COR-L47 (cell line): ENCODE measurements at places on chromosomes 7 and 10.

- no peak for DNase-seq
These were observed 99.1 kb downstream of the ALOX5 start for GRCh38 chr10:45473126-45473525.

DNA sequence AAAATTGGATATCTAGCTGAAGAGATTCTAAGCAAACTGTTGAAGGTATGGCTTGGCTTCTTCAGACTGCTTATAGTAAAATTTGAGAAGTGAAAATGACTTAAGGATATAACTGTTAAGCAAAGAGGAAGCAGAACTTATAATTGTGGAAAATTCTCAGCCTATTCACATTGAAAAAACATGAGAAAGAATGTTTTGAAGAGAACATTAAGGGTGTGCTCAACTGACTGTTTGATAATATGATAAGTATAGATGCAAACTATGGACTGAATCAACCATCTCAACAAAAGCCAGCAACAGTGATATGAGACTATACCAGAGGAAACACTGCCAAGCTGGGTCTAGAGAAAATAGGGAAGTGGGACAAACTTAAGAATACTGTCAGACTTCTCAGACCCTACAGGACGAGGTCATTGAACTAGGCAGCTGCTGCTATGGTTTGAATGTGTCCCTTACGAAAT is 133.1 kb upstream of the PPP1R3A start:
- no peak for DNase-seq

GRCh38 chr7:106767078-106767477 is 98.0 kb upstream of the PIK3CG start:
- no peak for DNase-seq

GRCh38 chr10:89942217-89942616 is 240.8 kb downstream of the KIF20B start:
- no peak for DNase-seq

DNA sequence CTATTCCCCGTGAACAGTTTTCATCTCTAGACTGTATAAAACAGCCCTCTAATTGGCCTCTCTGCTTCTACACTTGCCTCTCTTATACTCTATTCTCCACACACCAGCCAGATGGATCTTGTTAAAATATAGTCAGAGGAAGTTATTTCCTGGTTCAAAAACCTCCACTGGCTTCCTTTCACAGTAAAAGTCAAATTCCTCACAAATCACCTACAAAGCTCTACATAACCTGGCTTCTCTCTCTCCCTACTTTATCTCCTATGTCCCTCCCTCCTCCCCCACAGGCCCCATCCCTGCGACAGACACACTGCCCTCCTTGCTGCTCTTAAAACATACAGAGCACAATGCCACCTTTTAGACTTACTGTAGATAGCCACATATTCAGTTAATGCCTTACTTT is 60.1 kb downstream of the TPK1 start:
- DNase-seq, result no peak

GRCh38 chr10:89783406-89783805 is 82.0 kb downstream of the KIF20B start:
- DNase-seq, result no peak

GRCh38 chr7:1322240-1323110 is 89.8 kb downstream of the UNCX start:
- no peak for DNase-seq

DNA sequence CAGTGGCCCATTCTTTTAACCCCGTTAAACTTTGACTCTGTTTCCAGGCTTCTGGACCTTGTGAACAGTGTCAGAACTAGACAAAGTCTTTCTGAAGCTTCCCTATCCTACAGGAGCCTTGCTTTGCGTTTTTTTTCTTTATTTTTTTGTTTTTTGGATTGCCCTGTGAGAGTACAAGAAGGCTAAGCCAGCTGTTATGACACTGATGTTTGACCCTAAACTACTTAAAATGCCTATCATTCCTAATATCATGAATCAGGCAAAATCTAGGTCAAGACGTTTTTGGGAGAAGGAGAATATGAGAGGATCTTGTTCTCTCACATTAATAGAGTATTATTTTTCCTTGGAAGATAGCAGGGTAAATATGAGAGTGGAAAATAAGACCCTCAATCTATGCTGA is 79.8 kb downstream of the EPDR1 start:
- DNase-seq, result no peak

DNA sequence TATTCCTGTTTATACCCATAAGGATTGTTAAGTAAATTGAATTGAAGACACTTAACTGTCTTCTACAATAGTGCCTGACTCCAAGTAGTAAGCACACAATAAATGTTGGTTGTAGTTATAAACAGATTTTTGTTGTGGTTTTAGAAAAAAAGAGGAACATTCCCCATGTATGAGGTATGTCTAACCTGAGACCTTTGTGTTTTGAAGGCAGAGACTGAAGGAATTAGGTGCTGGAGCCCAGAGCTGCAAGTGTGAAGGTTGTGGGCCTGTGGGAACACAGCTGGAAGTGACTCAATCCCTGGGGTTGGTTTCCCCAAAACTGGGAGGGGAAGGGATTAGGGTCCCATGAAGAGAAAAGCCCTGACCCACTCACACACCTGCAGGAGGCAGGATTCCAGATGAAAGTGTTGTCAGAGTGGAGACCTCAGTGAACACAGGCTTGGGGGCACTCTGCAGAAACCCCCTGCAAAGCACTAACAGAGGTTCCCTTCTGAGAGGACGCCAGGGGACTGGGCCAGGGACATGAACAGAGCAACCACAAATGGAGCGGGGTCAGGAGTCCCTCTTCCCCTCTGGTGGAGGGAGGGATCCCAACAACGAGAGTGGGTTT is 265.1 kb upstream of the KLF14 start:
- no peak for DNase-seq

- no peak for DNase-seq
These were observed 447.2 kb downstream of the LRMDA start for GRCh38 chr10:75878586-75878985.

- peak; percentile 69 for DNase-seq
These were observed 169.5 kb upstream of the SVIL start for GRCh38 chr10:29804025-29804852.

GRCh38 chr10:107767185-107767584 is 602.7 kb upstream of the SORCS1 start:
- DNase-seq, result no peak

GRCh38 chr10:110415809-110416208 is 81.9 kb upstream of the DUSP5 start:
- DNase-seq, result no peak

- peak; percentile 64 for DNase-seq
These were observed 14.6 kb downstream of the IFIT3 start for GRCh38 chr10:89342206-89342958.

GRCh38 chr7:7018290-7018689 is 164.1 kb upstream of the C1GALT1 start:
- DNase-seq, result no peak

DNA sequence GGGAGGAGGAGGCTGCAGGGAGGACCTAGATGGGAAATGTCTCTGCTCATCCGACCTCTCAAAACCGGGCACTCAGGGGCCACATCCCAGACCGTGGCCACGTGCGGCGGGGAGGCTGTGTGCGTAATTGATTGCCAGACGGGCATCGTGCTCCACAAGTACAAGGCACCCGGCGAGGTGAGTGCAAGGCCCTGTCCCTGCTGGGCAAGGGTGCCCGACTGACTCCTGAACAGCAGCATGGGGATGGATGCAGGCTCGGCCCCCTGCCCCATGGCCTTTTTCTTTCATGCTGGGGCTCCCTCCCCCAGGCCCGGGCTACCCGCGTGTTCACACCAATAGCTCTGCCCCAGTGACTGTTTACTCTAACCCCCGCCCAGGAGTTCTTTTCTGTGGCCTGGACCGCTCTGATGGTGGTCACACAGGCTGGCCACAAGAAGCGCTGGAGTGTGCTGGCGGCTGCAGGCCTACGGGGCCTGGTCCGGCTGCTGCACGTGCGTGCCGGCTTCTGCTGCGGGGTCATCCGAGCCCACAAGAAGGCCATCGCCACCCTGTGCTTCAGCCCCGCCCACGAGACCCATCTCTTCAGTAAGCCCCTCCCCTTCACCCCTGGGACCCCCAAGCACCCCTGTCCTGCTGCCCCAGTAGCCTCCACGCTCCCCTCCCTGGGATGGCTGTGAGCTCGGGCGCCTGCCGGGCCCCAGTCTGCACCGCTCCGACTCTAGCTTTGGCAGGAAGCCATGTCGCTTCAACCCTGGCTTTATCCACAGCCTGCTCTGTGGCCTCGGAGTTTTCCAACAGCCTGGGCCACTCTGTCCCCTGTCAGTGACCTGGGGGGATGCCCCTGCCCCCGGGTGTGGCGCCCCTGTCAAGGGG is 3.9 kb downstream of the LRWD1 start:
- DNase-seq, result no peak

DNA sequence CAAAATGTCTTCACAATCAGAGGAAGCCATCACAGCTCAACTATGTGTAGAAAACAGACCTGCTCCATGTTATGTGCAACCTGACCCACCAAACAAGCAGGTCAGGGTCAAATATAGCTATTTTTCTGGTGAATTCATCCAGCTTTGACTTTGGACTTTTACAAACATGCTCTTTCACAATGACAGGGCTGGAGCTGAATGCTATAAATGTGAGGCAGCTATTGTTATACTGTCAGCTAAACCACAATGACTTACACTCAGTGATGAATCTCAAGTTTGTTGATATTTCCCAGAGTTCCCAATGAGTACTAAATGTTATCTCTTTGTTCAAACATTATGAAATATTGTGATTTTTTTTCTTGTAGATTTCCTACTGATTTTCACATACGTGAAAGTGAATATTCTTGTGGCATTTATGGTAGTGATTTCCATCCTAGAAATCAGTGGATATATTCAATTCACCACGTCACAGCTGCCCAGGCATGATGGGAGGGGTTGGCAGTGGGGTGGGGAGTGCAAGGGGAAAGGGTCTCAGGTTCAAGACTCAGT is 2.5 kb upstream of the ITIH2 start:
- DNase-seq, result no peak

DNA sequence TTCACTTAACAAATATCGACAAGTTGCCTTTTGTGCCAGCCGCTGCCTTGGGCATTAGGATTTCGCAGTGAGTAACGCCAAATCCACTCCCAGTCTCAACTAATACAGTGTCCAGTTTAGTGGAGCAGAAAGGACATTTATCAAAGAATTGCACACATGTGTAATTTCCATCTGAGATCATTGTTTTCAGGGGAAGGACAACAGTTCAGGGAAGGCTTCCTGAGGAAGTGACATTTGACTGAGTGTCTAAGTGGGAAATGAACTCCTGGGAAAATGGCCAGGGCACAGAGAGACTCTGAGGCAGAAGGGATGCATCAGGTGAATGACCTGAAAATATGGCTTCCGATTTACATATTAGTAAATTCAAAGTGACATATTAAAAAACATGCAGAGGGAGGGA is 89.4 kb downstream of the ITGA8 start:
- DNase-seq, result no peak

DNA sequence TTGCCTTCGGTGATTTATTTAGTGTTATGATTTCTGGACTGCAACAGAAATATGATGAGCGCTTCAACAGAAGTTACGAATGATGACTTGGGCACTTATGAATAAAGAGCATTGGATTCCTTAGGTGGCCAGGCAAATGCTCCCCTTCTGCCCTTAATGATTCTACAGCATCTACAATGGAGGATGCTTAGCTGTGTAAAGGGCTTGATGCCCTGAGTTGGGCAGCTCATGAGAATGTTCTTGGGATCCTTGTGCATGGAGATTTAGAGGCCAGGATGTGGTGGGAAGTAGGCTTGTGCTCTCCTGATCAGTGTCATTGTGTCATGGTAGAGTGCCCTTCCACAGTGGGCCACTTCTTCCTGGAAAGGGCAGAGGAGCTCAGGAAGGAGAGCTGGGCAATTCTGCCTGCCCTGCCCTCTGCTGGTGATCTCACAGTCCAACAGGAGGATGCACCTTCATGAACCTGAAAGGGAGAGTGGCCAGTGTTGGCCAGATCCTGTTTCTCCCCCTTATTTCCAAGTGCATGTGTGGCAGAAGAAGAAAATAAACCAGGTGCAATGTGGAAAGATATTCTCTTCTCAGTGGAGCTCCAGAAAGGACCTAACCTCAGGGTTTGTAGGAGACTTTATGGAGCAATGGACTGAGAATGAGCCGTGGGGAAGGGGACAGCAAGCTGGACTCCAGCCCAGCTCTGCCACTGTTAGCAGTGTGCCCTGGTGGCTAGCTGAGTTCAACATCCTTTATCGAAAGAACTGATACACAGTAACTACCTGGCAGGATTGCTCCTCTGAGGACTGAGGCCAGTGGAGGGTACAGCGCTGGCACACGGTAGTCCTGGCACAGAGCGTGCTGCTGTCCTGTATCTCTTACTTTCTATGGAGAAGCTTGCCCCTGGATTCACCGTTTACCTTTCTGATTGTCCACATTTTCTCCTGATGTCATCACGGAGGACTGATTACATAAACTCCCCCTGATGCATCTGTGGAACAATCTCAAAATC is 182.9 kb downstream of the BMPER start:
- DNase-seq, result no peak

GRCh38 chr10:31099094-31099493 is 67.4 kb upstream of the ZNF438 start:
- no peak for DNase-seq

GRCh38 chr7:6384327-6384726 is 63.4 kb downstream of the DAGLB start:
- no peak for DNase-seq
